ENCODE measurements at places on chromosomes 6 and 20.
A peak's percentile ranks its signal among the peaks of the same experiment; 100 is the strongest.

- no peak for DNase-seq
Measured at GRCh38 chr6:34537922-34538550, 18.1 kb downstream of the SPDEF start.

GRCh38 chr6:7238900-7239589 lies 74.0 kb downstream of the SSR1 start:
- DNase-seq, result peak; percentile 27

DNA sequence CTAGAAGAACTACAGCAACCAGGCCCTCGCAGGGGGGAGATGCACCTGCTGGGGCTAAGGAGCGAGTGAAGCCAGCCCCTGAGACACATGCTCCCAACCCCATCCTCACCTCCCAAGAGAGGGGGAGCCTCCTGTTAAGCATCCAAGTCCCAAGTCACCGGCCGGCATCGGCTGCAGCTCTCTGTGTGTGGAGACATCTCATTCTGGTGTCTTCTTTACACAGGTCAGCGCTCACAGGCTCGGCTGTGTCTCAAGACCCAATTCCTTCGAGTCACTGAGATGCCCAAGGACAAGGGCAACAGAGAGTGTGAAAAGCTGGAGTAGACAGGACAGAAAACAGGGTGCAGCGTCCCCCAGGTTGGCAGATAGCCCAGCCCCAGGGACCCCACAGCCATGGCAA lies 21.1 kb upstream of the MRGBP start:
- no peak for DNase-seq

DNA sequence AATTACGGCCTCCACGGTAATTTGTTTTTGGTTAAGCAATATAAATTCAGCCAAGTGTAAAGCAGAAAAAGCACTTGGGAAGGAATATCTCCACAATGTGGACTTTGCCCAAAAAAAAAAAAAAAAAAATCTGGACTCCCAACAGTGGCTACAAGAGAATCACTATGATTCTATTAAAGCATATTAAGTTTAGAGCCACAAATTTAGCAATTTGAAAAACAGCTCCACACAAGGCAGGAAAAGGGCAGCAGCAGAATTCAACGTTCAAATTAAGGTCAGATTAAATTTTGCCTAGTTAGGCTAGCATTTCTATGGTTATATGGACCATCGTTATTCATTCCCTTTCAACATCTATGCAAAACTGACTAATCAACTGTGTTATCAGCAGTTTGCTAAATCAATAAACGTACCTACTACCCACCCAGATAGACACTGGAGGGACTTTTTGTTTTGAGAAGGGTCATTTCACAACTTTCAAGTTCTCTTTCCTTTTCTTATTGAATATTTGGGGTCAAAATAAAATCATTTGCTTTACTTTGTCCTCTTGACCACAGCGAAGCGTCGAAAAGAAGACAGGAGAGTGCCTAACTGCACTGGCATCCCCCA lies 1.0 kb downstream of the MCM9 start:
- no peak for DNase-seq

GRCh38 chr6:33289784-33290315 lies 449 bp downstream of the PFDN6 start:
- DNase-seq, result no peak

DNA sequence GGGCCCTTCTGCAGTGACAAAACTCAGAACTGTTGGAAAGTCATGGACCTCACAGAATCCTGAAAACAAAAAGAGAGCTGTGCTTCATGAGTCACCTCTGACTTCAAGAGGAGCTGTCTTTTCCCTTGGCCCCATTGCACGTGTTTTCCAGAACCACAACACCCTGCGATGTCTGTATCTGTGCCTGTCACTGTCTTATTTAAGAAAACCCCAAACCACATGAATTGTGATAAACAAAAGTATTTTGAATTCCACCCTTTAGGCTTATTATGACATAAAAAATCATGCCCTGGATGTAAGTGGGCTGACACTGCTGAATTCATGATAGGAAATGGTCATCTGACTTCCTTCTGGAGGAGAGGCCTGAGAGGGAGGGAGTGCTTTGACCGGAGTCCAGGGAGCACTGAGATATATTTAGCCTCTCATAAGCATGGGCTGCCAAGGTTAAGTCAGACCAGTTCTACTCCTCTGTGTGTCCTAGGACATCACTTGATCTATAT lies 96.4 kb upstream of the DUSP22 start:
- DNase-seq, result no peak
